Muscle of leg (tissue), 16 donors: ENCODE measurements at places on chromosomes 3 and 15. TPM values are rescaled to one million over a fixed set of nuclear protein-coding genes. Genes with fewer than 3 reads are reported as not detected.

Gene ZCWPW2
- polyA plus RNA-seq = 1.4 TPM

DNA sequence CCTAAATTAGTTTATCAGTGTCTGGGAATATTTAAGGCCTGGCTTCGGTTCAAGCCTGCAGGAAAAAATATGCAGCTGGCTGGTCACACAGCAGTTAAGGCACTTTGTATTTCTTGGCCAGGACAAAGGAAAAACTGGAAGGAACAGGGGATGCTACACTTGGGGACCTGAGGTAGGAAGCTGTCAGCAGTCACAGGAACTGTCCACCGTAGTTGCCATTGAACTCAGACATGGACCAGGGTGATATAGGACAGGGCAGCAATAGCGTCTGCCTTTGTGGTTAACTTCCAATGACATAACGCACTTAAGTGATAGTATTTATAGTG, 49.1 kb downstream of the NR1D2 start:
- DNase-seq = peak; percentile 60

Gene SRGAP3
- 20.2 TPM for polyA plus RNA-seq

DNA sequence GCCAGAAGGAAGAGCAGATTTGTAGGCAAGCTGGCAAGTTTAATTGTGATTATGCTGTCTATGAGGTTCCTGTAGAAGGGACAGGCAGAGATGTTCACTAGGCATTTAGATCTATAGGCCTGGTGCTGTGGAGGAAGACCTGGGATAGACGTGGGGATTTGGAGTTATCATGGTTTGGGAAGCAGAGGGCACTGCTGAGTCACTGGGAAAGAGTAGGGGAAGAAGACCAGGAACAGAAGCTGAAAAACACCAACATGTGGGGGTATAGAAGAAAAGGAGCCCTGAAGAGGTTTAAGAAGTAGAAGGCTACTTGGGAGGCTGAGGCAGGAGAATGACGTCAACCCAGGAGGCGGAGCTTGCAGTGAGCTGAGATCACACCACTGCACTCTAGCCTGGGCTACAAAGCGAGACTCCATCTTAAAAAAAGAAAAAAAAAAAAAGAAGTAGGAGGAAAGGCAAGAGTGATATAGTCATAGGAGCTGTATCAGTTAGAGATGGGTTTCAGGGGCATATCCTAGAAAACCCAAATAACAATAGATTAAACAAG, 19.3 kb downstream of the GRK7 start:
- no peak for DNase-seq

- DNase-seq = no peak
Measured at GRCh38 chr3:3109407-3110298, 521 bp downstream of the IL5RA start.

Gene GOLGA6L7
- 0.15 TPM for polyA plus RNA-seq

Gene OR4F15
- polyA plus RNA-seq = not detected

GRCh38 chr15:70486012-70486411, 277.3 kb downstream of the UACA start:
- no peak for DNase-seq

Gene ALPK3
- 86.8 TPM for polyA plus RNA-seq

DNA sequence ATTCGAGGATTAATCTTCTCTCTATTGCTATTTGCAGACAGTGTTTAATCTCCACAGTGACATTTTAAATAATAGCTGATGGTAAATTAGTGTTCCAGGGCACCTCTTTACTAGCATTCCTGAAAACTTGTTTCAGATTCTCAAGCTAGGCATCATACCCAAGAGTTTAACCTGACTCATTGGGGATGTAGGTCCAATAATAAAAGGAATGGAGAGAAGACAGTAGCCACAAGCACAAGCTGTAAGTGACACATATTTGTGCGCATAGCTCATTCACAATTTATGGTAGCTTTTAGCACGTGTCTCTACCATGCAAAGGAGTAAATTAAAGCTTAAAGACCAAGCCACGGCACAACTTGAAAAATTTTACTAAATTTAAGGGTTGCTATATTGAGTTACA, 171.3 kb upstream of the FAM3D start:
- DNase-seq = no peak

DNA sequence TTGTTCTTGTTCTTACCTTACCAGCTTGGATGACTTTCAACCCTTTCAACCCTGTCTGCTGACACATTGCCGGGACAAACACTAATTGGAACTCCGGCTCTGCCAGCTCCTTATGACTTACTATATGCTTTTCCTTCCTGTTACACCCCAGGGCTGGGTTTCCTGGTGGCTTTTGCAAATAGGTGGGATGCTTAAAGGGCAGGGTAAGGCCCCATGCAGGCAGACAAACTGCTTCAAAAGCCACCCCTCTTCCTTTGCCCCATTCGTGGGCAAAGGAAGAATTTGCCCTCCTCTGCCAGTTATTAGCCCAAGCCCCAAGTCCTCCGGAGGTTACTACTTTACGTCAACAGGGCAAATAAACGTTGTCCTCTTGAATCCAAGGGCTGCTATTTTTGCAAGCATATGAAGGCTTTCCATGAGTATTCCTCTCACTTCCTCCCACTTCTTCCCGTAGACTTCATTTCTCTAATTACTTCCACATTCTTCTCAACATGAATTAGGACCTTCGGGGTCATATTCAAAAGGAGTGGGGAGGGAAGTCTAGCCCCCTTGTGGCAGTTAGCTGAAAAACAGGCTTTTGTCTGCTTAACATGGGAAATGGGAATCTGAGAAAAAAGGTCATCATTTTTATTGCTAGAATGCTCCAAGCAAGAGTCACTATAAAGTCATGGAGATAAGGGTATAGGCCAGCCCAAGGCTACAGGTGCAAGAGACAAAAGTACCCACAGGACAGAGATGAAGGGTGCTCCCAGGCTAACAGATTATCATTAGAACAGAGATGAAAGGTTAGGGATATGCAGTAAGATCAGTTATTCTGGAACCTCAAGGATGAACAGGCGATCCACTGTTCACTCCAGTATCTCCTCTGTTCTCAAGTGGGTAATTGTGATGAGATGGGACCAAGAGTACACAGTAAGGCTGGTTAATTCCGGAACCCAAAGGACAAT, 56.3 kb upstream of the FSTL1 start:
- DNase-seq = peak; percentile 80

DNA sequence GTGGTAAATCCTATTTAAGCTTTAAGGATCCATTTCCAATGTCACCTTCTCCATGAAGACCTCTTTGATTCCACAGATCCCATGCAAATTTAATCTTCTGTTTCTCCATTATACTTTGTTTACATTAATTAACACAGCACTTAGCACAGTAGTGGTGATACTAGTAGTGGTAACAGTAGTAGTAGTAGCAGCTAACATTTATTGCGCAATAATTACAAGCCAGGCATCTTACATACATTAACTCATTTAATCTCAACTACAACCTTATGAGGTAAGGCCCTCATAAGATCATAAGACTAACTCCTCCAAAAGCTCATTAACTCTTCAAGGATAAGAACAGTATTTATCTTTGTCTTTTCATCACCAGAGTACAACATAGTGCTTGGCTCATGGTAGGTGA, 54.8 kb upstream of the FSIP1 start:
- no peak for DNase-seq

DNA sequence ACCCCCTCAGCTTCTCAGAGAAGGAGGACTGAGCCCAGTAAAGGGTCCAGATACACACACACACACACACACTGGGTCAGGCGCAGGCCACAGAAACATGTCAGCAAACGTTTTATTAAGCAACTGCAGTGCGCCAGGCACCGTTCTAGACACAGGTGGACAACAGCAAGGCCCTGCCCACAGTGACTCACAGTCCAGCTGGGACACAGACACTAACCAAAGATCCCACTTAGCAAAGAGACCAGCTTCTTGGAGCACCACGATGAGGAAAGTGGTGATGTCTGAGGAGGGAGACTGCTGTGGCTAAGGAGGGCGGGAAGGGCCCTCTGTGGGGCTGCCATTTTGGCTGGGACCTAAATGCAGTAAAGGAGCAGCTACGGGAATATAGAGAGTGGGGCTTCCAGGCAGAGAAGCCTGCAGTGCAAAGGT, 2.8 kb upstream of the VILL start:
- no peak for DNase-seq

DNA sequence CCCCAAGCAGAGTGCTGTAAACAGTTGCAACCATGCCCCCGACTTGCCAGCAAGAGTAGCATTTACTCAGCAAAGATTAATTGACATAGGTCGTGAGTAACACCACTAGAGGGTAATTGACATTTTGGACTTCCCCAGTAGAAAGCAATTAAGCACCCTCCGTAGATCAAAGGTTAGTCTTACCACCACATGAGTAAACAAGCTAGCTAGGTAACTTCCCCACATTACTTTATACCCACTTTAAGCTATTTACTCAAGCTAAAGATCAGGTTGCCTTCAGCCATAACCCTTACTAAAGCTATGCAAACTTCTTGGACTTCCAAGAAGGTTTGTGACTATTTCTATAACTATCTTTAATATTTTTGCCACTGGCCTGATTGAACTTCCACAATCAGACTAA, 1072.7 kb downstream of the OTOL1 start:
- no peak for DNase-seq

GRCh38 chr3:182567700-182568099, 225.6 kb upstream of the ATP11B start:
- DNase-seq = peak; percentile 88

- peak; percentile 22 for DNase-seq
Measured at GRCh38 chr3:15794842-15795650, 2.7 kb downstream of the ANKRD28 start.

Gene ITGB5
- polyA plus RNA-seq = 30.1 TPM

DNA sequence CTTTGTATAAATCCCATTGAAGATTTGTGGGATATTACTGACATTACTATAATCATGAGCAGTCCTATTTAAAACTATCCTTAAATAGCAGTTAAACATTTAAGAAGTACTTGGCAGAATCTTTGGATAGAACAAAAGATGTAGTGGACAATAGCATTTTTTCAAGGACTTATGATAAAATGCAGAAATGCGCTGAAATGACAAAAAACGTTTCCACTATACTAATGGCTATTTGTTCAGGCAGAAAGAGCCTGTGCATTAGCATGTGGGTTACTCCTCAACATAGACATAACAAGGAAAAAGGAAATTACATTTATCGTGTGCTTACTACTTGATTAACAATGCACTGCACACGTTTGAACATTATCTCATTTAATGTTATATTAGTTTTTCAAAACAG, 80.7 kb downstream of the GADL1 start:
- DNase-seq = no peak

DNA sequence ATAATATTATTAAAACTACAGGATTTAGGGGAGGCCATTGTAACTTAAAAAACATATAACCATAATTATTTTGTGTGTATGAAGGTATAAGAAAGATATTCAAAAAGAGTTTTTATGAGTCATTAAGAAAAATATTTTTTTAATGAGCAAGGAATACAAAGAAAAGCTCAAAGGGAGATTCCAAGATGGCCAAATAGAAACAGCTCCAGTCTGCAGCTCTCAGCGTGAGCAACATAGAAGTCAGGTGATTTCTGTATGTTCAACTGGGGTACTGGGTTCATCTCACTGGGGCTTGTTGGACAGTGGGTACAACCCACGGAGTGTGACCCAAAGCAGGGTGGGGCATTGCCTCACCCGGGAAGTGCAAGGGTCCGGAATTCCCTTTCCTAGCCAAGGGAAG, 336.1 kb downstream of the TBL1XR1 start:
- DNase-seq = no peak

Gene OR5K2
- polyA plus RNA-seq = not detected

Gene CELF6
- polyA plus RNA-seq = 1.8 TPM

DNA sequence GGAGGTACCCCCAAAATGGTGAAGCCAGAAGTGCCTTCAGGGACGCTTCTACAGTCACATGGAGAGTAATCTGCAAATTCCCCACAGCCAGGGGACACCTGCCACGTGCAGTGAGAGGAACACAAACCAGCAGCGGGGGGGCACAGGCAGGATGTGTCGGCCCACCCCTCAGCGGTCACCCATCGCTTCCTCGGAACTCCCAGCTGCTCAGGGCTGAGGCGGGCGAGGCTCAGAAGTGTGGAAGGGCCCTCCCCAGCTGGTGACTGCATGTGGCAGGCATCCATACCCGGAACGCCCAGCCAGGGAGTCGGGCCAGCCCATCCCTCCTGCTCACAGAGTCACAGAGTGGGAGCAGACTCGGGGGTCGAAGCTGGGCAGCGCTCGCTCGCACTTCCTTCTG, 63.7 kb downstream of the SLC12A8 start:
- peak; percentile 71 for DNase-seq

- no peak for DNase-seq
Measured at GRCh38 chr3:111238885-111239284, 167.3 kb downstream of the NECTIN3 start.

Gene POLQ
- 2.9 TPM for polyA plus RNA-seq

- DNase-seq = peak; percentile 18
Measured at GRCh38 chr3:97827741-97828471, 6.1 kb downstream of the CRYBG3 start.

- DNase-seq = no peak
Measured at GRCh38 chr15:79453446-79453845, 21.3 kb downstream of the MINAR1 start.

GRCh38 chr15:75479670-75480069, 28.2 kb upstream of the SIN3A start:
- DNase-seq = no peak

GRCh38 chr15:90019611-90020010, 18.5 kb downstream of the ZNF710 start:
- no peak for DNase-seq

Gene SLC12A8
- polyA plus RNA-seq = 0.68 TPM

- no peak for DNase-seq
Measured at GRCh38 chr3:69871868-69872267, 127.7 kb upstream of the SAMMSON start.

DNA sequence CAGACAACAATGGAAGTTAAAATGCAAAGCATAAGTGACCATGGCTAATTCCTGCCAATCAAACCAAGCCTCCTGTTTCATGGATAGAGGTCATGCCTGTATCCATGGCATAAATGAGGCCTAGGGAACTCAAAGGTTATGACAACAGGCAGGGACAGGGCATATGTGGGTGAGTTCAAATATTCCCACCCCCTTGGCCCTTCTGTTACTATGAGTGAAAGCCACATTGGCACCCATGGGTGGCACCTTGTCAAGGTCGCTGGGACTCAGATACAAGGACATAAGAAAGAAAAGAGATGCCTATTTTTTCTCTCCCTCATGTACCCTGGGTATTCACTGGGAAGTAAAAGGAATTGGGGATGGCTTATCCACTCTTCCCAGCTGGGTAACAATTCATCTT, 25.3 kb upstream of the TMEM45A start:
- no peak for DNase-seq

- DNase-seq = peak; percentile 36
Measured at GRCh38 chr3:55202326-55202725, 274.5 kb upstream of the LRTM1 start.

DNA sequence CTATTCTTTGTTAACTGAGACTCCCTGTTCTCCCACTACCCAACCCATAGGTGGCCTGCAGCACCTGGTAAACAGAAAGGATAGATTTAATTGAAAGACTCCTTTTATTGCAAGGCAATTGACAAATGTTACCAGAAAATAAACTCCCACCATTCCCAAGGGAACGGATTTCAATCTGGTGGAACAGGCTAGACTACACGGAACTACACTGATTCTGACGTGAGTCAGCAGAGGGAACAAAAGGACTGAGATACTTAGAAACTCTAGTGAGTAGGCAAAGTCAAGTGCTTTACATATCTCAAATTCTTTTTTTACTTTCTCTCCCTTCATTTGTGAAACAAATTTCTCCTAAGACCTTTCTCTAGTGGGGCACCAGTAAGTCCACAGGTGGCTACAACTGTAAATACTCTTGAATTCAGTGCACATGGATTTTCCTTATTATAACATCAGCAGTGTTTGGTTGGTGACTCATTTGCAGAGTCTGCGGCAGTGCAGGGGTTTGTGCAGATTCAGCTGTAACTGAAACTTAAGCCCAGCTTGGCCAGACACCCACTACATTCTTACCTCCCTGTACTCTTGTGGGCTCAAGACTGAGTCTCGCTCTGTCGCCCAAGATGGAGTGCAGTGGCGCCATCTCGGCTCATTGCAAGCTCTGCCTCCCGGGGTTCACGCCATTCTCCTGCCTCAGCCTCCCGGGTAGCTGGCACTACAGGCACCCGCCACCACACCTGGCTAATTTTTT, 34.3 kb upstream of the PLSCR2 start:
- no peak for DNase-seq
